GM18507 (cell line): ENCODE measurements at places on chromosomes 3 and 15.

GRCh38 chr3:150607267-150608065 lies 4.3 kb downstream of the SELENOT start:
- DNase-seq = no peak

GRCh38 chr15:88653200-88654064 lies 14.6 kb downstream of the ISG20 start:
- DNase-seq = no peak

DNA sequence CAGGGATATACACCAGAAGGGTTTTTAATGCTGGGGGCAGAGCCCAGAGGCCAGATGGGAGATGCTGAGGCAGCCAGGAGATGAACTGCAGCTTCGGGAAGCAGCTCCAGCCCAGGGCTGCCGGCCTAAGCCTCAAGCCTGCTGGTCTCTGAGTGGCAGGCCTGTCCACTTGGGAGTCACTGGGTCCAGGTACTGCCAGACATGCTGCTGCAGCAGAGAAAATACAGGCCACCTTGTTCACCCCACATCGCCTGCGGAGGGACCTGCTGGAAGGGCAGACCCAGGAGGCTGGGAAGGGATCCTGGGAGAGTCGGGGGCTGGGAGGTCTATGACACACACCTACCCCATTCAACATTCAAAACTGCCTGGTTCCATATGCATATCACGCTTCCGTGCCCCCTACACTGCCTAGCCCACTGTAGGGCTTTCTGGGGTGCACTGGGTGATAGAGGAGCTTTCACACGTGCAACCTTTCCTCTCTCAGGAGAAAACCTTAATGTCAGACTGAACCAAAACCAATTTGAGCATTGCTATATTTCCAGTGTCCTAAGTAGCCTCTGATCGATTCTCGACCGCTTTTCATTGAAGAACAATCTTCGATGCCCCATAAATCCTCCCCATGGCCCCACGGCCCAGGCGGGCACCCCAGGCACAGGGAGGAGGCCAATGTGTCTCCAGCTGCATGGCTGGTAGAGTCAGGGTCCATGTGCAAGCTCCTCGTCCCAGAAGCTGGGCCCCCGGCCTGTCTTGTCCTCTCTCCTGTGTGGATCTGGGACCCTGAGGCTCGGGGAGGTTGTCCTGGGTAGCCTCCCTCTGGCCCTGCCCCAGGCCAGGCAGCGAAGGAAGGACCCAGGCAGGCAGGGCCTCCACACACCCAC lies 147.4 kb downstream of the ATP10A start:
- no peak for DNase-seq

GRCh38 chr15:72229076-72229946 lies 1.7 kb downstream of the PKM start:
- DNase-seq = no peak

- DNase-seq = no peak
These were observed 41.7 kb upstream of the CORO2B start for GRCh38 chr15:68537097-68537496.

DNA sequence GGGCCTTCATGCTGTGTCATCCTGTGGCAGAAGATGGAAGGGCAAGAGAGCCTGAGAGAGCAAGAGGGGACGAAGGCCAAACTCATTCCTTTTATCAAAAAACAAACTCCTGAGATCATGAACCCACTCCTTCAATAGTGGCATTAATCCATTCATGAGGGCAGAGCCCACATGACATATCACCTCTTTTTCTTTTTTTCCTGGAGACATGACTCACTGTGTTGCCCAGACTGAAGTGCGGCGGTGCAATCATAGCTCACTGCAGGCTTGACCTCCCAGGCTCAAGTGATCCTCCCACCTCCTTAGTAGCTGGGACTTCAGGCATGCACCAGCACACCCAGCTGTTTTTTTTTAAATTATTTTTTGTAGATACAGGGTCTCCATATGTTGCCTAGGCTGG lies 92.0 kb upstream of the RNU6-1 start:
- no peak for DNase-seq

- DNase-seq = no peak
These were observed 556.1 kb downstream of the PLOD2 start for GRCh38 chr3:145604851-145605250.

DNA sequence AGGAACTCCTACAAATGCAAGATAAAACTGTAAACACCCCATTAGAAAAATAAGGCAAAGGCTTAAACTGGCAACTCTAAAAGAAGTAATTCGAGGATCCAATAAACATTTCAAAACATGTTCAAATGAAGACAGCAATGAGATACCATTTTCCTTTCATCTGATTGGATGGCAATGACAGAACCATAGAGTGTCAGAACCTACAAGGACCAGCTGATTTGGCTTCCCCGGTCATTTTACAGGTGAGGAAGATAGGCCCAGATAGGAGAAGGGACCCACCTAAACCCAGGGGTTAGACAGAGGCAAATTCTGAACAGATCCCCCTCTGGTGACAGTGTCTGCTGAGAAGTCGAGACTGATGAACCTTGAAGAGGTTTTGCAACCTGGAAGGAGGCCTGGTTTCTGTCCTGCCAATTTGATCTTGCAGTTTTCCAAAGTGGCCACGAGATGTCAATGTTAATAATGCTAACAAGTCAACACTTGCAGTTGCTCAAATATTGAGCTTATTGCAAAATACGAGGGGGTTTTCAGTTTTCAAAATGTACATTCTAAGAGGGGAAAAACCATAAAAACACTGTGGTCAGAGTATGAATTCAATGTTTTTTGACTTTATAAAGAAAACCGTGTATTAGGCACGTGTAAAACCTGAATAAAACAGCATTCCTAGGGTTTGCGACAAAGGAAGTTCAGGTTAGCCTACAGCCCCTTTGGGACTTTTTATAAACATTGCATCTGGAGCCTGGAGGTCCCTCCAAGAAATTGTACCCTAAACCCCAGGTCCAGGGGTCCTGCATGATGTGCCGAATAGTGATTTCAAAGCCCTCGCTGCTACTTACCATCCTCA lies 21.5 kb downstream of the CFAP161 start:
- no peak for DNase-seq

- no peak for DNase-seq
These were observed 21.5 kb downstream of the CD86 start for GRCh38 chr3:122076491-122077292.
